HT-29 (cell line): ENCODE measurements at places on chromosomes 16 and 17. TPM values are rescaled to one million over a fixed set of nuclear protein-coding genes. Genes with fewer than 3 reads are reported as not detected.

TUBG2 gene
- total RNA-seq: 7.4 and 8.7 TPM in 2 replicates

SEPTIN12 gene
- 0.76 TPM in 1 of 2 replicates, not detected in the other for total RNA-seq

CFDP1 gene
- total RNA-seq: 15.4 and 17.6 TPM in 2 replicates

TNFRSF17 gene
- total RNA-seq: not detected in 2 replicates

GUCY2D gene
- total RNA-seq: 0.03 TPM in 1 of 2 replicates, not detected in the other

GJC1 gene
- total RNA-seq: not detected in 2 replicates

RPRML gene
- total RNA-seq: not detected in 2 replicates

TMEM204 gene
- 0.61 and 0.78 TPM in 2 replicates for total RNA-seq

NLRC3 gene
- not detected in 2 replicates for total RNA-seq

ADCY7 gene
- 1.0 and 1.1 TPM in 2 replicates for total RNA-seq

DBF4B gene
- 11.4 and 11.8 TPM in 2 replicates for total RNA-seq

SHISA9 gene
- total RNA-seq: 0.03 and 0.08 TPM in 2 replicates

CNP gene
- 73.2 and 88.3 TPM in 2 replicates for total RNA-seq

ARL4D gene
- total RNA-seq: 2.6 and 2.8 TPM in 2 replicates

SSTR5 gene
- 1.6 and 5.1 TPM in 2 replicates for total RNA-seq

JUP gene
- 477 and 498 TPM in 2 replicates for total RNA-seq

STAT5A gene
- total RNA-seq: 11.3 and 11.7 TPM in 2 replicates

CLN3 gene
- total RNA-seq: 28.0 and 37.8 TPM in 2 replicates

MMP28 gene
- total RNA-seq: 0.18 and 0.25 TPM in 2 replicates

ARHGAP23 gene
- 326 and 391 TPM in 2 replicates for total RNA-seq

OTOP3 gene
- not detected in 2 replicates for total RNA-seq

PRM1 gene
- total RNA-seq: not detected in 2 replicates

CYB5D1 gene
- total RNA-seq: 8.4 and 10.7 TPM in 2 replicates

PRKCB gene
- not detected in 2 replicates for total RNA-seq

STH gene
- total RNA-seq: not detected in 2 replicates

ZNF423 gene
- total RNA-seq: not detected in 2 replicates

C17orf113 gene
- 3.6 and 3.7 TPM in 2 replicates for total RNA-seq

CCDC200 gene
- not detected in 2 replicates for total RNA-seq

ITGB4 gene
- 224 and 281 TPM in 2 replicates for total RNA-seq

KRTAP3-1 gene
- total RNA-seq: not detected in 2 replicates

PNMT gene
- total RNA-seq: 0.25 and 0.65 TPM in 2 replicates

OSGIN1 gene
- 14.2 and 16.1 TPM in 2 replicates for total RNA-seq

MSLN gene
- total RNA-seq: 3.9 and 8.3 TPM in 2 replicates

DHRS7C gene
- total RNA-seq: not detected in 2 replicates

CFAP20 gene
- 75.4 and 76.2 TPM in 2 replicates for total RNA-seq

ACSM2A gene
- not detected in 2 replicates for total RNA-seq

CCNF gene
- total RNA-seq: 64.9 and 68.1 TPM in 2 replicates

KRTAP2-4 gene
- not detected in 2 replicates for total RNA-seq

MYOCD gene
- total RNA-seq: not detected in 2 replicates

ENO3 gene
- total RNA-seq: 2.8 and 4.7 TPM in 2 replicates

MKS1 gene
- total RNA-seq: 5.1 and 8.9 TPM in 2 replicates

GP1BA gene
- not detected in 2 replicates for total RNA-seq

TERB1 gene
- total RNA-seq: not detected in 2 replicates

C17orf75 gene
- total RNA-seq: 46.6 and 49.9 TPM in 2 replicates

TMEM238L gene
- 4.7 and 4.8 TPM in 2 replicates for total RNA-seq

NAGS gene
- 2.7 and 4.2 TPM in 2 replicates for total RNA-seq

FOXN1 gene
- total RNA-seq: not detected in 2 replicates
